ENCODE measurements at places on chromosomes 1 and 21.

- DNase-seq = no peak
These were observed 1.1 kb downstream of the NMNAT2 start for GRCh38 chr1:183416850-183417771.

DNA sequence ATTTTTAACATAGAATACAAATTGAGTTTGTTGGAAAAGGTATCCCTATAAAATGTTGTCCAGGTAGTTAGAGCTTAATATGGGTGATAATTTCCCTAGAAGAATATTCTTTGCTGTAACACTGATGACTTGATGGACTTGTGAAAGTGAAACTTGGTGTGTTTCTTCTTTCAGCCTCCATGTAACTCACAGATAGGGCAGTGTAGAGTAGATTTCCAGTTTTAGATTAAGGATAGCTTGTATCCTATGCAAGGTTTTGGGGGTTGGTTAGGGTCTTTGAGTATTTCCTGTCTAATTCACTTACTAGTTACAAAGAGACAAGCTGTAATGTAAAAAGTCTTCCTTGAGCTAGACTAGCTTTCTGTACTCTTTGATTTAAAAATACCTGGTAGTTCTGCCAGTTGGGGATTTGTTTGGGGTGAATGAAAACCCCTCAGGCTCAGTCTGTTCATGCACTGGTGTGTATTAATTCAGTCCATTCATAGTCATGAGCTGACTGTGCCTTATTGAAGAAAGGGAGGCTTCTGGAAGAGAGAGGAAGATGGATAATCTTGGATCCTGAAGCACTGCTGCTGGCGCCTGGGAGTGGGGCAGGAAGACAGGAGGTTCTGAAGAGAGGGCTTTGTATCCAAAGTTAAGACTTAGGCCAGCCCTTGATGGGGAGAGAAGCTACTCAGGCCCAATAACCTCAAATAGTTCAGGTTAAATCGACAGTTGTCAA is 83.6 kb downstream of the CAMTA1 start:
- no peak for DNase-seq

- no peak for DNase-seq
These were observed 102.1 kb upstream of the ZBTB40 start for GRCh38 chr1:22349362-22350043.

GRCh38 chr1:179121159-179121938 is 39.5 kb downstream of the TOR3A start:
- DNase-seq = peak; percentile 38

GRCh38 chr1:184379111-184379752 is 7.6 kb upstream of the C1orf21 start:
- DNase-seq = no peak

- no peak for DNase-seq
These were observed 3.9 kb upstream of the NHLH1 start for GRCh38 chr1:160363010-160363409.

GRCh38 chr1:6757719-6758435 is 27.4 kb upstream of the CAMTA1 start:
- DNase-seq = no peak

GRCh38 chr21:14964621-14965020 is 100.2 kb downstream of the NRIP1 start:
- DNase-seq = no peak

GRCh38 chr1:115814685-115815398 is 26.1 kb downstream of the NHLH2 start:
- DNase-seq = no peak

DNA sequence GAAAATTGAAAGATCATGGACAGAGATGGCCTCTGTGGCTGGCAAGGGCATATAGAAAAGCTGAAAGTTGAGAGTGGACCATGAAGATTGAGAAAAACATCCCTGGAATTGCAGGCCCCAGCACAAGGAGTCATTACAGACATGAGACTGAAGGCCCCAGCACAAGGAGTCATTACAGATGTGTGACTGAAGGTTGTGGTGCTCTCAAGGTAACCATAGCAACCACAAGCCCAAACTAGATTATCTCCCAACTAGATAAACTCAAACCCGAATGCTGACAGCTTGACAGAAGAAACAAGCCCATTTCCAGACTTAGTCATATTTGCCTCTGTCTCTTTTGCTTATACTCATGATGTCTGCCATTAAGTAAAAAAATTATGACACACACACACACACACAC is 1252.1 kb upstream of the ADGRL4 start:
- no peak for DNase-seq

DNA sequence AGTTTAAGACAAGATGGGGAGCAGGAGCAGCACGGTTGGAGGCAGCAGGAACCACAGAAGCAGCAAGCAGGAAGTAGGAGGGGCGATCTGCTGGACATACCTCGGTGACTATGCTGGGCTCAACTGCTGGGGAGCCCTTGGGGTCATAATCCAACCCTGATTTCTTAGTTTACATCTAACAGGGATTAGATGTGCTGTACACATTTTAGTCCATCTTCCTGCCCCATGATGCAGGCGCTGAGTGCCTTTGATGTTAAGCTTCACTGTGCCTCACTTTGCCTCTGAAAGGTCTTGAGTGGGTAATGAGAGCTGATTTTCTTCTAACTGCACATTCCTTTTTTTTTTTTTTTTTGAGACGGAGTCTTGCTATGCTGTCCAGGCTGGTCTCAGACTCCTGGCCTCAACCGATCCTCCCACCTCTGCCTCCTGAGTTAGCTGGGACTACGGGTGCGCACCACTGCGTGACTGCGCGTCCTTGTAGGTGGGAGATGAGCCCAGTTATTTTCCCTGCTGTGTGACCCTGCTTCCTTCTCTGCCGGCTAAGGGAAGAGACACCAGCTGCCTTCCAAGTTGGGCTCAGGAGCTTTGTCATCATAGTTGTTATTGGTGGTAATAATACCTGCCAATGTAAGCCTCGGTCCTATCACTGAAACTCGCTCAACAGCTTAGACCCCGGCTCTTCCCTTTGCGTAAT is 1.1 kb upstream of the RCAN3 start:
- peak; percentile 65 for DNase-seq
